Aortic smooth muscle cell (primary cell): ENCODE measurements at places on chromosomes 2 and 18. TPM values are rescaled to one million over a fixed set of nuclear protein-coding genes. Genes with fewer than 3 reads are reported as not detected.

Gene TCF7L1
- total RNA-seq, result 2.0 and 4.6 TPM in 2 replicates

Gene FOXD4L1
- 0.06 and 0.13 TPM in 2 replicates for total RNA-seq

Gene MITD1
- total RNA-seq, result 22.3 and 24.2 TPM in 2 replicates

Gene CHST10
- total RNA-seq, result 4.5 and 7.4 TPM in 2 replicates

Gene DSG4
- total RNA-seq, result not detected in 2 replicates

Gene SOX11
- total RNA-seq, result not detected in 2 replicates

Gene C2orf66
- total RNA-seq, result under 0.01 and 0.19 TPM in 2 replicates

Gene IL36A
- total RNA-seq, result not detected in 2 replicates

Gene CDCA7
- total RNA-seq, result 0.56 and 0.92 TPM in 2 replicates

Gene ASPRV1
- 0.31 and 0.53 TPM in 2 replicates for total RNA-seq

Gene MEP1B
- total RNA-seq, result not detected in 2 replicates

Gene ANXA4
- total RNA-seq, result 49.0 and 53.6 TPM in 2 replicates

Gene OBSL1
- 28.4 and 43.8 TPM in 2 replicates for total RNA-seq

Gene MC4R
- total RNA-seq, result not detected in 2 replicates

Gene CTAGE1
- 0.12 TPM in 1 of 2 replicates, not detected in the other for total RNA-seq

Gene LNPK
- total RNA-seq, result 33.0 and 36.5 TPM in 2 replicates

Gene CENPO
- 10.1 and 15.1 TPM in 2 replicates for total RNA-seq

Gene QPCT
- 2.5 and 3.6 TPM in 2 replicates for total RNA-seq

Gene C1QL2
- total RNA-seq, result not detected in 2 replicates

Gene EVX2
- not detected in 2 replicates for total RNA-seq

Gene UGT1A7
- total RNA-seq, result not detected in 2 replicates

Gene DLGAP1
- 0.40 and 2.4 TPM in 2 replicates for total RNA-seq

Gene SCN7A
- not detected in 2 replicates for total RNA-seq

Gene ARL6IP6
- total RNA-seq, result 11.0 and 14.3 TPM in 2 replicates
